ENCODE measurements at places on chromosomes 7 and 10. TPM values are rescaled to one million over a fixed set of nuclear protein-coding genes. Genes with fewer than 3 reads are reported as not detected.

DNA sequence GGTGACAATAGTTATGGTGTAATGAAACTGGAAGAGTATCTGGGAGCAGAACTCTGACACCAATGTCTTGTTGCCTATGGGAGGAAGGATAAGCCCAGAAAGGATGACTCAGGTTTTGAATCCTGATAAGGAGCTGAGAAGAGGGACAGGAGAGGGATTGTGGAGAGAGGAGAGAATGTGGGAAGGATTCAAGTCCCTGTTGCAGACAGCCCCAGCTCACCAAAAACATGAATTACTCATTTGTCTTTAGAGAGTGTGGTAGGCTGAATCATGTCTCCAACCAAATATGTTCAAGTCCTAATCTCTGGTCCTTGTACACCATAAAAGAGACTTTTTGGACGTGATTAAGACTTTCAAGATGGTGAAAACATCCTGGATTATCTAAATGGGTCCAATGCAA is 206.9 kb upstream of the PHYHIPL start:
- no peak for DNase-seq
- H3K4me1 ChIP-seq = no peaks in the 10 kb centered on the region
- no peak overlapping the region for H3K4me3 ChIP-seq
- no peak overlapping the region for H3K27ac ChIP-seq
- no peaks in the 10 kb centered on the region for H3K36me3 ChIP-seq

GRCh38 chr7:26534649-26535482 is 243.2 kb downstream of the SNX10 start:
- H3K27ac ChIP-seq = no peak overlapping the region
- no peaks in the 10 kb centered on the region for H3K36me3 ChIP-seq
- no peak overlapping the region for H3K4me3 ChIP-seq
- H3K27me3 ChIP-seq = no peaks in the 10 kb centered on the region
- H3K4me1 ChIP-seq = no peaks in the 10 kb centered on the region
- DNase-seq = no peak

Gene TYSND1
- total RNA-seq = 26.1 TPM

DNA sequence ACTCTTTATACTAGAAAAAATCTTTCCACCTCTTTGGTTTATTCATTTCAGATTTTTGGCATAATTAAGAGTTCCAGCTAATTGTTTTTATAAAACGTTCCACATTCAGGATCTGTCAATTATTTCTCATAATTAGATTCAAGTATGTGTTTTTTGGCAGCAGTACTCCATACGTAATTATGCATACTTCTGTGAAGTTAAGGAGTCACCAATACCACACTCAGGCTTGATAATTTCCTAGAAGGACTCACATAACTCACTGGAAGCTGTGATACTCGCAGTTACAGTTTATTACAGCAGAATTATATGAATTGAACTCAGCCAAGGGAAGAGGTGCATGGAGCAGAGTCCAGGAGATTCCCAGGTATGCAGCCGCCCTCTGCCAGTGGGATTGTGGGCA is 290.5 kb upstream of the AKR1E2 start:
- H3K27ac ChIP-seq = no peak overlapping the region
- H3K4me1 ChIP-seq = no peaks in the 10 kb centered on the region
- no peaks in the 10 kb centered on the region for H3K36me3 ChIP-seq
- H3K4me3 ChIP-seq = no peak overlapping the region
- no peak for DNase-seq

DNA sequence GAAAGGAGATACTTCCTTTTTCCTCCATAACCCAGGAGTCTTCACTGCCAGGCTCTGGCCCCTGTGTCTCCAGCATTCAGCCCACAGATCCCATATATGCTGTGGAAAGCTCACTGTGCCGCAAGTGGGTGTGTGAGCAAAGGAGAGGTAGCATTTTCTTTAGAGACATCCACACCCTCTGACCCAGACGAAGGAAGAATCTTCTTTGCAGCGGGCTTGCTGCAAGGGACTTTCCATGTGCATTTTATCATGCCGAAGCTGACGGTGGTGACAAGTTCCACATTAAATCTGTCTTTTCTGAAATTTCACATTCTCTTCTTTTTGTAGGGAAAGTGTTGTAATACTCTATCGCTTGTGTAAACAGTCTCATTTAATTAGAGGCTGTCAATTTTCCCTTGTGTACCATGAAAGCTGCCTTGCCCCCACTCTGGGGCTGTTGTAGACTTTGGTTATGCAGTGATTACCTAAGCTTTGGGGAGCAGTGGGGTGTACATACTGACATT is 409.5 kb downstream of the SUGCT start:
- no peak overlapping the region for H3K4me3 ChIP-seq
- no peaks in the 10 kb centered on the region for H3K36me3 ChIP-seq

- H3K4me1 ChIP-seq = no peaks in the 10 kb centered on the region
- H3K27me3 ChIP-seq = no peaks in the 10 kb centered on the region
- no peak for DNase-seq
- H3K27ac ChIP-seq = no peak overlapping the region
- no peaks in the 10 kb centered on the region for H3K36me3 ChIP-seq
- no peak overlapping the region for H3K4me3 ChIP-seq
Measured at GRCh38 chr10:36091007-36091406, 448.9 kb upstream of the FZD8 start.

DNA sequence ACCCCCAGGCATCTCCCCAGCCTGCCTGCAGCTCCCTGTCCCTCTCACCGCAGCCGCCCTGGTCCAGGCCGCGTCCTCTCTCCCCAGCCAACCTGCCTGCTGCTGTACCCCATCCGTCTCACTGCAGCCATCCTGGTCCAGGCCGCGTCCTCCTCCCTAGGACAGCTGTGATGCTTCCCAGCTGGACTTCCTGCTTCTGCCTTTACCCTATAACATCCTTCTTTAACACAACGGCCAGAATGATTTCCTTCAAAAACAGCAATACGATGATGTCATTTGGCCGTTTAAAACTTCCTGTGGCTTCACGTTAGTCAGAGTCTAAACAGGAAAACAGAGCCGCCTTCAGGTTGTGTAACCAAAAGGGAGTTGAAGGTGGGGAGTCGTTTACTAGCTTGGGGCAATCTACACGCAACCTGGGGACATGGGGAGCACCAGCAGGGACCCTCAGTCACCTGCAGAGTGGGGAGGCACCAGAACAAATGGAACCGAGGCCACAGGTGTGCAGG is 32.2 kb upstream of the ZFAND2A start:
- no peak overlapping the region for H3K27ac ChIP-seq
- no peak overlapping the region for H3K4me3 ChIP-seq
- H3K36me3 ChIP-seq = no peaks in the 10 kb centered on the region
- H3K4me1 ChIP-seq = no peaks in the 10 kb centered on the region

All from tibial nerve (tissue), 4 donors.